NB4 (cell line): ENCODE measurements at places on chromosomes 3 and 15.

DNA sequence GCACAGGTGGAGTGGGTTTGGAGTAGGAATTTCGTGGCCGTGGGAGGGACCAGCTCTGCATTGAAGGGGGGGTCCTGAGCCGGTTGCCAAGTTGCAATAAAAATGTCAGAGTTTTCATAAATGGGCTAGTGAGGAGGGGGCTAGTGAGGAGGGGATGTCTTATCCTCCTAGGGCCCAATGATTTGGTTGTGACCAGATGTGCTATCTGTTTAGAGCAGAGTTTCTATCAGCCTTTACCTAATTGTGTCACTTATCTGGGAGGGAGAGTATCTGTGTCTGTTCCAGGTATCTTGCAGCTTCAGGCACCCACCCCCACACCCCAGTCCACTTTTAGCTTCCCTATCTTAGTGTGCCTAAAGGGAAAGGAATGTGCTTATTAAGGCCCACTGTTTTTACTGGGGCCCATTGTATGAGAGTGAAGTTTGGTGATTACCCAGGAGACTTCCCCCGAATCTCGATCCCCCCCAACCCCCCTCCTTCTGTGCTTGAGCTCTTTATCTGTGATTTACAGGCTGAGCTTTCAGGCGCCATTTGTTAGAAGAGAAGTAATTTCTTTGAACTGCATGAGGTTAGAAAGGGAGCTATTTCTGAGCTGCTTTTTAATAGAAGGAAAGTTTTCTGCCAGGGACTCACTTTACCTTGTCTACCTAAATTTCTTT is 42.6 kb downstream of the PPCDC start:
- no peak for DNase-seq

- DNase-seq: no peak
These were observed 53.8 kb upstream of the SPPL2A start for GRCh38 chr15:50819344-50819743.

- DNase-seq: peak; percentile 56
These were observed 71.8 kb downstream of the SYNPR start for GRCh38 chr3:63349583-63350573.

DNA sequence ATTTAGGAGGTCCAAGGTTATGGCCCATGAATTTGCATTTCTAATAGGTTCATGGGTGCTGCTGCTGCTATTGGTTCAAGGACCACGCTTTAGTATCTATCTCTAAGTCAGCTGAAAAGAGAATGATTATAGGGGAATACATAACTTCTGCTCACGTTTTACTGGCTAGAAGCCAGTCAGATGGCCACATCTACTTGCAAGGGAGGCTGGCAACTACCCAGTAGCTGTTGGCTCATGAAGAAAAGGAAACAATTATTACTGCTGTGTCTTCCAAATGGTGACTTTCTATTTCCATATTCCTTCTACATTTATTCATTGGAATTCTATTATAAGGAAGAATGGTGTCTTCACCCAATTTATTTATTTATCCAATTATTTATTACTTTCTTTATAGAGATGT is 54.2 kb downstream of the SLC25A36 start:
- DNase-seq: no peak

DNA sequence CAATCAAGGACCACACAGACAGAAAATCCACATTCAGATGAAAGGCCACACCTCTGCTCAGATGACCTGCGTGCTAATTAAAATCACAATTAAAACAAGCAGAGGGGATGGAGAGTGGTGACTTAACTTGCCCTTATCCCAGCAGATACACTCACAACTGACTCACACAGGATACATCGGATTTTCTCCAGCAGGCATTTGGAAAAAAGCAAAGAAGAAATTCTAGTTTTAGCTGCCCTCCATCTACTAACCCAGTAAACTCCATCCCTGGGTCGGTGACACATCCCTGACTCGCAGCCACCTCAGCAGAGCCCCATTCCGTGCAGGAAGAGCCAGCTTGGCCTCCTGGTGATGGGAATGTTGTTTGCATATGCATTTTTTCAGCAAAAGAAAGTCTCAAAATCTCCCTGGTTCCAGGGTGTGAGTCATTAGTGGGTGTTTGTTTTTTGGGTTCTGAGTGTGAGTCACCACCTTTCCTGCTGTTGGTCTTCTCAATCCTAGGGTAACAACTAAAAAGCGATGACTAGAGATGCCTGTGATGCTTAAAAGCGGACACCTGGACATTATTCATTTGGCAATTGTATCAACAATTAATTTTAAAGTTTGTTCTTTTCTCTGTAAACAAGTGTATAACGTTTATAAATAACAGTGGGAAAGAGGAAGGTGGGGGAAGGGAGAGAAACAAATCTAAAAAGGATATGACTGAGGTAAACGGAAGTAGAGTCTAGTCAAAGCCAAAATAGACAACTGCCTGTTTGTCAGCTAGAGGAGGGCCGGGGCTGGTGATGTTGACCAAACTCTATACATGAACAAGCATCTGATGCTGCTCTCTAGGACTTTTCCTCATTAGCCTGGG is 49.8 kb upstream of the SLC4A7 start:
- DNase-seq: peak; percentile 44

DNA sequence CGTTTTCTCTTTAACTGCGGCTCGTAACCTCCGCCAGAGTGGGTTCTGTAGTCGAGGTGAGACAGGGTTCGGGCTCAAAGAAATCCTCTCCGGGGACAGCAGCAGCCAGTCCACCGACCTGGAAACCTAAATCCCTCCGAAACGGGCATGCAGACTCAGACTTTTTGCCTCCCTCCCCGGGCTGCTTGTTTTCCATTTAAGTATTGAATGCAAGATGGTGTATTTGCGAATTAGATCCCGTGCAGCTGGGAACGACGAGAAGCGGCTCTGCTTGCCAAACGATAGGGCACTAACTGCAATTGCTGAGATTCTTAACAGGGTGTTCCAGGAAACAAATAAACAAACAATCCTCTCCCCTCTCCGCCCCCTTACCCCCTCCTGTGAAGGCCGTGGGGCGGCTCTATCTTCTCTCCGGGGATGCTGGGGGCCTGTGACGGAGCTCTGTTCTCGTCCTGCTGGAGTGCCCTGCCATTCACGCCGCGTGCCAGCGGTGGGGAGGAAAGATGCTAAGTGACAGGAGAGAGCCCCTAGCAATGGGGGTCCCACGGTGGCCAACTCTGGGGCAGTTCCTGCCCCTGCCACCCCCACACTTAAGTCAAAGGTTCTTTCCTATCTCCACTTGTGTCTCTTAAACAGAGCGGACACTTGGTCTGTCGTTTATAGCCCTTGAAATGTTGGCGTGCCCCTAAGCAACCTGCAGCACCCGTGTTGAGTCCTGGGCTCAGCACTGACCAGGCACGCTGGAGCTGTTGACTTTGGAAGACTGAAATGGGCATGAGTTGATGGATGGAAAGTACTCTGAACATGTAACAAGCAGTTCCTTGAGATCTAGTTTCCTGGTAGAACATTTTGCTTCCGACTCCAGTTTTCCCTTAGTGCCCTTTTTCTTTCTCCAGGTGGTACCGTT is 1.3 kb upstream of the ETV5 start:
- no peak for DNase-seq

DNA sequence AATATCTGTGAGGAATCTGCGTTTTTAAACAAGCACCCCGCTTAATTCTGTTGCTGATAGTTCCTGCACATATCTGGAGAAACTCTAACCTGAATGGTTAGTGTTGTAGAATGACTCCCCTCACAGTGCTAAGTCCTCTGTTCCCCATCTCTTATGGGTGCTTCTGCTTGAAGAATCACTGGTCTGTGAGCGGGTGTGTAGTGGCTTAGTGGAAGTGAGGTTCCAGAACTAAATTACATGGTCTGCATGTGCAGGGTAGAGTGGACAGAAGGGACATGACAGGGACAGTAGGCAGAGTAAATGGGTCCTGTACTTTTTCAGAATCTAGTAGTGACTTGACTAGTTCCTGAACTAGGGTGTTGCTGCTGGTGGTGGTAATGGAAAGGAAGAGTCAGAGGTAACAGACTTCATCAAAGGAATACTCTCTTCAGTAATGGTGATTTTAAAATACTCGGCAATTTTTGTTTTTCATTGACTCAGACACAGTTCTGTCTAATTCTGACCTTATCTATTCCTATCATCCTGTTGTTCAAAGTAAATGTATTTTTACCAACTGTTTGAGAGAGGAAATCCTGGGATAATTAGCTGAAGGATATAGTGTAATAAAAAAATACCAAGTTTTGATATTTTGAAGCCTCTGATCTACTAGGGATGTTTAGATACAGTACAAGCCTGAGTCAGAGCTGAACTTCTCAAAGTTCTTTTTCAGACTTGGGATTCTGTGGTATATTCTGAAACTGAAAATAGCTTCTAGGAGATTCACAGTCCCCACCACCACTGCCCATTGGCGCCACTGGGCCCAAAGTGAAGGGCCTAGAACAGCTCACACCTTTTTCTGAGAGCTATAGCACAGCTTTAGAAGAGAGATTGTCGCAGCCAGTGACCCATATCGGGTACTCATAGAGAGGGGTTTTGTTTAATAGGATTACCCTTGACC is 55.5 kb downstream of the FNDC3B start:
- no peak for DNase-seq

DNA sequence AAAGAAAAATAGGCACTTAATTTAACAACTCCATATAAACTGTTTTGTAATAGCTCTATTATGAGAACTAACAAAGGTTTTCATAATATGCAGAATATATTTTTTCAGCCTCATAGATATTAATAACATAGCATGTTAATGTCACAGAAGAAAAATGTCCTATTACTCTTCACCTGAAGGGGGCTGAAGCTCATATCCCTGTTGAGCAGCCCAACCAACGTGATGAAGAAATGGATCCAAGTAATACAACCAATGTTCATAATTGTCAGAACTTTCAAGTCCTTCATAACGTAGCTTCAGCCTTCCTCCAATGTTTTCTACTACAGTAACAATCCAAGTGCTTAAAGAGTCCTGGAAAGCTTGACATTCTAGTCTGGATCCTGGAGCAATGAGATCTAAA is 34.5 kb upstream of the STIMATE start:
- no peak for DNase-seq

- DNase-seq: no peak
These were observed 569.8 kb downstream of the RBMS3 start for GRCh38 chr3:29850641-29851040.

DNA sequence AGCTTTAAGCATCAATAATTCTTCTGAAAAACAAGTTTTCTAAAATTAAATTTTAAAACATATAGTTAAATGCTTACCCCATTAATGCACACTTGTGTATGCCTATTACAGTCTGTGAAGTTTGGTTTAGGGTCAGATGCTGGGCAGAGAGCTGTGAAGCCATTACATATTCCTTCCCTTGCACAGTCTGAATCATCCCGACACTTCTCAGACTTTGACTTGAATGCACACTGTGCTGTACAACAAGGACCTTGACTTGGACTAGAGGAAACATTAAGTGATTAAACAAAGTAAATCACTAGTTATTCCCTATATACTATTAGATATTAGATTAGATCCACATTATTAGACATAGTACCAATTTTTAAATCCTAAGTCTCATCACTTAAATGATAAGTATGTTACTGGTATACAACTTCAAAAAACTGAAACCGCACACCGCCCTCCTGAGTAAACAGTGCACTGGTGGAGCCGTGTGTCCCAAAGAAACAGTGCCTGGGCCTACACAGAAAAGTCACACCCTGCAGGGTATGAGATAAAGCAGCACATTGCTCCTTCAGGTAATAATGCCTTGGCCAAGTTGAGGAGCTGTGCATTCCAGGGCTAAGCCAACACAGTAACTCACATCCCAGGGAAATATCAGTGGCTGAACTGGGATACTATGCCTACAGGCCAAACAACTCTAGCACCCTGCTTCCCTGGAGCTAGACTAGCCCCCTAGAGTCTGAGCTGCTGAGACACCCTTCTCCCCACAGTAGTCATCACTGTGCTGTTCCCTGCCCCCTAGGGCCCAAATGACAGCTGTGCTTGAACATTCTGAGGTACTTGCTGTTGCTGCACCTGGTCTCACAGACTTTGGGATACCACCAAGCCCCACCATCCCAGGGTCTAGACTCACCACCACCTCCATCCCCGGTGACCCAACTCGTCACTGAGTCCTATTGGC is 137.5 kb downstream of the ADAM10 start:
- no peak for DNase-seq

GRCh38 chr3:61218504-61218903 is 32.7 kb downstream of the FHIT start:
- no peak for DNase-seq

DNA sequence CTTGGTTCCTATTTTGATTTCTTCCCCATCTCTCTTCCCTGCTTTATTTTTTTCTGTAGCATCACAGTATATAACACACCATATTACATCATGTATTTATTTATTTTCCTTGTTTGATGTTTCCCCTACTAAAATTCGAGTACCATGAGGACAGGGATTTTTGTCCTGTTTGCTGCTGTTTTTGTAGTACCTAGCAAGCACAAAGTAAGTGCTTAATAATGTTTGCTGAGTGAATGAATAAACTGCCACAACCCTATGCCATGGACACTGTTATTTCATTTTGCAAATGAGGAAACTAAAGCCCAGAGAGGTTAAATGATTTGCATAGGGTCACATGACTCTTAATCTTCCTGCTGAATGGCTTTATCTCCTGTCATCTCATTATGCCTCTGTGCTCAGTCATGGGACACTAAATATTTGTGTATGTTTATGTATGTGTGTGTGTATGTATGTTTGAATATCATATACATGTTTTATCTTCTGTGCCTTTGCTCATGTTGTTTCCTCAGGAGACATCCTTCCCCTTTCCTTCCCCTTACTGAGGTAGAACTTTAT is 26.1 kb upstream of the MGA start:
- DNase-seq: no peak

GRCh38 chr15:57213862-57214261 is 162.4 kb upstream of the CGNL1 start:
- peak; percentile 59 for DNase-seq

DNA sequence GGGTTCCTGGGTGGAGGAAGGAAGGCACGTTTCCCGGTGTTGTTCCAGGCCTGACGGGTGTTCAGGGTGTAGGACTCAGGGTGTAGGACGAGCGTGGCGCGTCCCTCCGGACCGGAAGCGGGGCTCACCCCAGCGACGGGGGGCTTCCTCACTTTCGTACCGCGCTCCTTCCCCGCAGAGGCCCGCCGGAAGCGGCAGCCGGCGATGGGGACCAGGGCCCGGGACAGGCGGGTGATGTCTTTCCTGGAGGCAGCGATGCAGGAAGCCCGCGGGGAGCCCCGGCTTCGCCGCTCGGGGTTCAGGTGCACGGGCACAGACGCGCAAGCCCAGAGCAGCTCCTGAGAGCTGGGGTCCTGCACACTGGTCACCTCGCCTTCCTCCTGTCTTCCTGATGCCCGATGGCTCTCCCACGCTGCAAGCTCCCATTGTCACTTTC is 13.4 kb downstream of the FOXL2NB start:
- no peak for DNase-seq

DNA sequence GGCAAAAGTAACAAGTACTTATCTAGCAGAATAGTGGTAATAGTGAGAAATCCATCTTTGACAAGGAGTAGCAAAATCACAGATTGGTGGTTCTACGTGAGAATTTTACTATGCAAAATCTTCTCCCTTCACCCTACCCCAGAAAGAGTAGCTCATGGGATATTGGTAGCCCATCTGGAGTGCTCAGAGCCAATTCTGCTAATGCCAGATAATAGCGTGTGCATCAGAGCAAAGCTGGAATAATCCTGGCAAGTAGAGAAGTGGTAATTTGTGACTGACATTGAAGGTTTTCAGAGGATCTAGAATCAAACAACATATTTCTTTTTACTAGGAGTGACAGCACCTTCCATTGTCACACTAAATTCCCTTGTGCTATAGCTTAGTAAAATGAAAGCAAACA is 192.9 kb downstream of the ZBBX start:
- no peak for DNase-seq

- no peak for DNase-seq
These were observed 65.6 kb downstream of the ABTB1 start for GRCh38 chr3:127738192-127738840.
